Prostate gland (tissue), 2 donors: ENCODE measurements at places on chromosomes 13 and 19. TPM values are rescaled to one million over a fixed set of nuclear protein-coding genes. Genes with fewer than 3 reads are reported as not detected.

DNA sequence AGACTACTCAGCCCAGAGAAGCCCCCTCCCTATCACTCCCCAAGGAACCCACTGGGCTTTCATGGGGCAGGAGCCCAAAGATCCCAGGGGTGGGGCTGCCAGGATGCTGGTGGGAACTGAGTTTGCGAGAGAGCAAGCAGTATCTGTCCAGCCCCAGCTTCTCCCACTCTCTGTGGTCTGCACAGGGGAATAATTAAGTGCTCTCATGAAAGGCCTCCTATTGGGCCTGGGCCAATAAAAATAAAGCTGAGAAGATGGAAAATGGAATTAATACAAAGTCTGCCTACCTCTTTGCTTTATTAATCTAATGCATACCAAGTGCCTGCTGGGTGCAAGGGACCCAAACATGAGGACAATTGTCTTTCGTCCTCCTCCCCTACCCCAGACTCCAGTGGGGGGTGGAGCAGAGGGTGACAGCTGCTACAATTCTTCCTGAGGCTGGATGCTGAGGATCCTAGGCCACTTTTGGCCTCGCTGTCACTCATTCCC, 5.4 kb downstream of the DDX39A start:
- H3K27ac ChIP-seq: no peak overlapping the region
- no peak overlapping the region for H3K4me3 ChIP-seq
- DNase-seq: no peak

DNA sequence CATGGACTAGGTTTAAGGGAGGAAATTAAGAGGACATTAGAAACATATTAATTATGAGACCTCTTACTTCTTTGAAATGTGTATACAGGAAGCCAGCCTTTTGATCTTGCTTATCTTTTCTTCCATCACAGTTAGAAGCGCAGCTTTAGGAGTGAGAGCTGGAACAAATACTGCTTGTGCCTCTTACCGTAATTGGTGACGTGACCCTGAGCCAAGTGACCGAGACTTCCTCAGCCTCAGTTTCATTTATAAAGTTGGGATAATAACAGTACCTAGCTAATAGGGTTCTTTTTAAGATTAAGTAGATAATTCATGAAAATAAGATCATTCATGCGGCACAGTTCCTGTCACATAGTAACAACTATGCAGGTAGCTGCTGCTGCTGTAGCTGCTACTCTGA, 18.5 kb downstream of the FREM2 start:
- H3K27ac ChIP-seq: no peak overlapping the region
- no peaks in the 10 kb centered on the region for H3K36me3 ChIP-seq
- no peaks in the 10 kb centered on the region for H3K4me1 ChIP-seq
- H3K4me3 ChIP-seq: no peak overlapping the region
- no peak for DNase-seq

DNA sequence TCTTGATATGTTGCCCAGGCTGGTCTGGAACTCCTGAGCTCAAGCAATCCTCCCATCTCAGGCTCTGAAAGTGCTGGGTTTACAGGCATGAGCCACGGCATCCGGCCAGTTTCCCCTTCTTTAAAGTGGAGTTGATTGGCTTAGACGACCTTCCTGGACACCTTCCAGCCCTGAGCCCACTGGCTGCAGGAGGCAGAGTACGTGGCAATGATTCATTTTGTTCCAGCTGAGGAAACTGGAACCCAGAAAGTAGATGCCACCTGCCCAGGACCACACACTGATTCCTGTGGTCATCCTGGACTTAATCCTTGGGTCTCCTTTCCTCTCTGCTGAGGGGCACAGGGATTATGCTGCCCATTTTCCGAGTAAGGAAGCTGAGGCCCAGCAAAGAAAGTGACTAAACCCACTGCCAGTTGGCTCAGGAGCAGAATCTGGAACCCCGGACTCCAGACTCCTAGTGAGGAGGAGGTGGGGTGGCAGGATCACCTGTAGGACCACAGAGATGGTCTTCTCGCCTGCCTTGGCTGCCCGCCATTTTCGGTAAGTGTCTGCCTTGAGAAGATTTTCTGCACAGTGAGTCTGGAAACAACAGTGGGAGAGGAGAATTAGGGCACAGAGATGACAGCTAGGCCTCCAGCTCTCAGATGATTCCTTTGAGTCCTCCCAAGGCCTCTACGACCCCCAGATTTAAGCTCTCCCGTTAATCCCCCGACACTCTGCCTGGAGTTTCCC, 737 bp downstream of the XRCC1 start:
- H3K4me3 ChIP-seq: peak overlapping the region; percentile 65
- H3K36me3 ChIP-seq: no peaks in the 10 kb centered on the region
- no peaks in the 10 kb centered on the region for H3K27me3 ChIP-seq
- peak overlapping the region; percentile 77 for H3K27ac ChIP-seq
- DNase-seq: no peak
- no peaks in the 10 kb centered on the region for H3K4me1 ChIP-seq

DNA sequence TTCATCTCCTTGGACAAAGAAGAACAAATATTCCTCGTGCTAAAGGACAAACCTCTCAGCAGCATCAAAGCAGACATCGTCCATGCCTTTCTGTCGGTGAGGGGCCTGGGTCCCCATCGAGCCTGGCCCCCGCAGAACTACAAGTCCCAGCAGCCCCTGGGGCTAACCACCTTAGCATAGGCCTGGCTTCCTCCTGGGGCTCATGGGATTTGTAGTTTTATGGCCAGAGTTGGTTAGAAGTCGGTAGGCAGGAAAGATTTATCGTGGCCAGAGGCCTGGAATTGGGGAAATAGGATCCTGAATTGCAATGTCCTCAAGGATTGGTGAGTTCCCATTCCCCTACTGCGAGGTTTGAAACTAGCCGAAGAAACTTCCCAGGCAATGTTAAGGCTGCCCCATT, 19.6 kb downstream of the TMEM150B start:
- no peak overlapping the region for H3K4me3 ChIP-seq
- no peaks in the 10 kb centered on the region for H3K27me3 ChIP-seq
- no peaks in the 10 kb centered on the region for H3K4me1 ChIP-seq
- no peak for DNase-seq

Gene ARHGAP33
- 13.2 TPM for total RNA-seq

Gene ZNF701
- total RNA-seq: 15.4 TPM

DNA sequence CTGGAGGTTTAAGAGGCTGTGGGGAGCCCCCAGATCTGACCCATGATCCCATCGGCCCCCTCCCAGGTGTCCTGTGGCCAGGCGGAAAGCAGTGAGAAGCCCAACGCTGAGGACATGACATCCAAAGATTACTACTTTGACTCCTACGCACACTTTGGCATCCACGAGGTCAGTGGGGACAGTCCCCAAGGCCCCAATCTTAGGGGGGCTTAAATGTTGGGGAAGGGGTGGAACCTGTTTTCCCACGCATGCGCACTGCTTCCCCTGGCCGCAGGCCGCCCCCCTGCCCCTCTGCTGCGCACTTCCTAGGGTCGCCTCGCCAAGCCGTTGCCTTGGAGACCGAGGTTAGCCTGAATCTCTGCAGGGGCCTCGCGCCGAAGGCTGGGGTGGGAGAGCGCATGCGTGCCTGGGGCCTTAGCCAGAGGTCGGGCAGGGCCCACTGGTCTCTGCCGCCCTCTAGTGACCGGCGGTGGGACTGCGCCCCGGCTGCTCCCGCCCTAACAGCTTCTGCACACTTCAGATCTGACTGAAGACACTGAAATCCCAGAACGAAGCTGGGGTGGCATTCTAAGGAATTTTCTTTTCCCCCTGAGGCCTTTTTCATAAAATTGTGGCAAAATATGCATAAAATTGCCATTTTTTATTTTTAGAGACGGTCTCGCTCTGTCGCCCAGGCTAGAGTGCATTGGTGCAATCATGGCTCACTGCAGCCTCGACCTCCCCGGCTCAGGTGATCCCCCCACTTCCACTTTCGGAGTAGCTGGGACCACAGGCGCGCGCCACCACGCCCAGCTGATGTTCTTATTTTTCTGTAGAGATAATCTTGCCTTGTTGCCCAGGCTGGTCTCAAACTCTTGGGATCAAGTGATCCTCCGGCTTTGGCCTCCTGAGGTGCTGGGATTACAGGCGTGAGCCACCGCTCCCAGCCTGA, 3.6 kb downstream of the PRMT1 start:
- H3K4me1 ChIP-seq: peaks cover 11% of the 10 kb centered on the region
- H3K27ac ChIP-seq: peak overlapping the region; percentile 62
- DNase-seq: peak; percentile 79
- no peak overlapping the region for H3K4me3 ChIP-seq

Gene PRR20C
- total RNA-seq: not detected

DNA sequence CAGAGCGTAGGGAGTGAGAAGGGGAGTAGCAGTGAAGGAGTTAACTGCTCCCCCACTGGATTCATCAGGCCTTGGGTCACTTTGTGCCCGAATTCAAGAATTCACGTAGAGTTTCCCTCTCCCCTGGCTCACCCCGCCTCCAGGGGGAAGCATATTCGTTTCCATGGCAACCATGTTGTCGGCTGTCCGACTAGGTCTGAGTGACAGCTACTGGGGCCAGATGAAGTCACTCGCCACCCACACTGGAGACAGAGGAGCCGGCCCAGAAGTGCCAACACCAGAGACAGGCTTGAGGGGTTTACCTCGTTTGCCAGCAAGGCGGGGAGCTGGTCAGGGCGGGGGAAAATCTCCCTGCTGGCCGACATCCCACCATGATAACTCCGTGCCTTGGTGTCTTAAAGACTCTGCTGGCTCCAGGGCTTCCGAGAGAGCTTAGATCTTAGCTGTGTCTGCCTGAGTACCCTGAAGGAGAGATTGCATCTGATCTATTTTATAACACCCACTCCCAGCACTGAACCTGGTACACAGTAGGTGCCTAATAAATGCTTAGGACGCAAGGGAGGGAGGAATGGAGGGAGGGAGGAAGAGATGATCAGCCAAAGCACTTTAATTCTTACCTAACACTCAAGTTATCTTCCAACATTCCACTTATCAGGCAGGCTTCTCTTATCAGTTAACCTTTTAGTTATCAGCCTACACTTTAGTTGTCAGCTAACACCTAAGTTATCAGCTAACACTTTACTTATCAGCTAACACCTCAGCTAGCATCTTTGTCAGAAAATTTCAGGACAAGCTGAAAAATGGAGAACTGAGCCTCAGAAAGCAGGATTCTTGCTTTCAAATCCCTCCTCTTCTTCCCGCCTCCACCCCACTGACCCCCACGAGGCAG, 57.2 kb upstream of the ZNRF4 start:
- no peak overlapping the region for H3K4me3 ChIP-seq
- no peak overlapping the region for H3K27ac ChIP-seq
- peaks cover 30% of the 10 kb centered on the region for H3K27me3 ChIP-seq
- no peaks in the 10 kb centered on the region for H3K4me1 ChIP-seq
- no peak for DNase-seq

GRCh38 chr13:113491418-113491883, 940 bp upstream of the DCUN1D2 start:
- no peak for DNase-seq
- H3K27me3 ChIP-seq: no peaks in the 10 kb centered on the region
- no peaks in the 10 kb centered on the region for H3K36me3 ChIP-seq
- H3K4me3 ChIP-seq: peak overlapping the region; percentile 93
- H3K4me1 ChIP-seq: peaks cover 8% of the 10 kb centered on the region

- H3K36me3 ChIP-seq: no peaks in the 10 kb centered on the region
- no peak overlapping the region for H3K4me3 ChIP-seq
- no peak overlapping the region for H3K27ac ChIP-seq
- no peak for DNase-seq
- no peaks in the 10 kb centered on the region for H3K27me3 ChIP-seq
Measured at GRCh38 chr13:63351533-63351932, 1935.9 kb upstream of the PCDH20 start.

DNA sequence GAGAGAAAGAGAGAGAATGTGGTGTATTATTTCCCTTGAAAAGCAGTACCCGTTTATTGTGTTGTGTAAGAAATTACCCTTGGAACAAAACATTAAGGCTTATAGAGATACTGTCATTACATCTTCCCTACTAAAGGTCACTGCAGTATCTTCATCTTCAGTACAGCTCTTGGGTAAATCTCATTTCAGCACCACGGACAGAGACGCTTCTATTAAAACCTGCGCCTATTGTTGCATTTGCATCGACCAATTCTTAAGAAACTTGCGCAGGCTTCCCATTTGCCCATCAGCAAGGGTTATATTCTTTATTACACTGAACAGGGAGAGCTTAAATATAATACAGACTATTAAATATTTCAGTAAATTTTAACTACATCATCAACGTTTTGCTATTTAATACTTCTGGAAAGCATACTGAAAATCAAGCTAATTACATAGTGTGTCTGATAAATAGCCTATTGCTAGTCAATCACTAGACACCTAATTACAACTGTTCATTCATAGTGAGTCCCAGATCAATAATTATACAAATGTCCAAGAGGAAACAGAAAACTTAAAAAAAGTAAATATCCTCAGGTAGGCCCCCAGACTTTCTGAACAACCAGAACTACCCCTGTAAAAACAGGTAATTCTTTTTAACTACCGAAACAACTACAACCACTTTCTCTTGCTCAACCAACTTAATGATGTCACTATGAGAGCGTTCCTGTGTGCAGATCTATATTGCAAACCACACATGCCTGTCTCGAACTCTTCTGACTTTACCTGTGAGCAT, 350.6 kb downstream of the LIG4 start:
- H3K27ac ChIP-seq: no peak overlapping the region
- no peaks in the 10 kb centered on the region for H3K36me3 ChIP-seq
- no peak for DNase-seq
- H3K27me3 ChIP-seq: peaks cover 5% of the 10 kb centered on the region

- H3K4me1 ChIP-seq: no peaks in the 10 kb centered on the region
- H3K36me3 ChIP-seq: no peaks in the 10 kb centered on the region
- no peak overlapping the region for H3K27ac ChIP-seq
- H3K27me3 ChIP-seq: no peaks in the 10 kb centered on the region
- H3K4me3 ChIP-seq: no peak overlapping the region
Measured at GRCh38 chr19:33254245-33254824, 28.7 kb upstream of the SLC7A10 start.

DNA sequence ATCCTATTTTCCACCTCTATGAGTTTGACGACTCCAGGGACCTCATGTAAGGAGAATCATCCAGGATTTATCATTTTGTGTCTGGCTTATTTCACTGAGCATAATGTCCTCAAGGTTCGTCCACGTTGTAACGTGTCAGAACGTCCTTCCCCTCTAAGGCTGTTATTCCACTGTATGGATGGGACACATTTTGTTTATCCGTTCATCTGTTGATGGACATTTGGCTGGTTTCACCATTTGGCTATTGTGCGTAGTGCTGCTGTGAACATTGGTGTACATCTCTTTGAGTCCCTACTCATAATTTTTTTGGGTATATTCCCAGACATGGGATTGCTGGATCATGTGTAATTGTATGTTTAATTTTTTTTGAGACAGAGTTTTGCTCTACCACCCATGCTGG, 21.5 kb downstream of the CRTC1 start:
- no peaks in the 10 kb centered on the region for H3K27me3 ChIP-seq
- no peaks in the 10 kb centered on the region for H3K36me3 ChIP-seq
- H3K4me1 ChIP-seq: peaks cover 6% of the 10 kb centered on the region
- H3K27ac ChIP-seq: no peak overlapping the region

DNA sequence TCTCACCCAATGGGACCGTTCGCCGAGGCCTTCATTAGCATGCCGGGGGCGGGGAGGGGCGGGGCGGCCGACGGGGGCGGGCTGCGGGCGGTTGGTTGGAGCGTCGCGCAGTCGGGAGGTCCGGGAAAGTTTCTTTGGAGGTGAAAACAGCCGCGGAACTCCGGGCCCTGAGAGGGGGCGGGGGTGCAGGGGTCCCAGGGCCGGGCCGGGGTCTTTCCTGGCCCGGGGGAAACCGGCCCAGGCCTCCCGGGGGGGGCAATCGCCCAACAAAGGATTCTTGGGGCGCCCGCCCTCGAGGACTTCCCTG, at the start of gene HMG20B:
HMG20B (plus strand) TSS at position 90 of the 307 bp plus-strand sequence. CDS start 366 bp downstream, outside the sequence.
- peak within 1 kb of the TSS; percentile 97 for H3K4me3 ChIP-seq
- no peaks in the 10 kb centered on the region for H3K4me1 ChIP-seq
- no peak for DNase-seq
- H3K27me3 ChIP-seq: no peaks in the 10 kb centered on the region
- peak within 1 kb of the TSS; percentile 89 for H3K27ac ChIP-seq

Gene COL5A3
- 12.7 TPM for total RNA-seq
